ENCODE measurements at places on chromosomes 2 and 18.

DNA sequence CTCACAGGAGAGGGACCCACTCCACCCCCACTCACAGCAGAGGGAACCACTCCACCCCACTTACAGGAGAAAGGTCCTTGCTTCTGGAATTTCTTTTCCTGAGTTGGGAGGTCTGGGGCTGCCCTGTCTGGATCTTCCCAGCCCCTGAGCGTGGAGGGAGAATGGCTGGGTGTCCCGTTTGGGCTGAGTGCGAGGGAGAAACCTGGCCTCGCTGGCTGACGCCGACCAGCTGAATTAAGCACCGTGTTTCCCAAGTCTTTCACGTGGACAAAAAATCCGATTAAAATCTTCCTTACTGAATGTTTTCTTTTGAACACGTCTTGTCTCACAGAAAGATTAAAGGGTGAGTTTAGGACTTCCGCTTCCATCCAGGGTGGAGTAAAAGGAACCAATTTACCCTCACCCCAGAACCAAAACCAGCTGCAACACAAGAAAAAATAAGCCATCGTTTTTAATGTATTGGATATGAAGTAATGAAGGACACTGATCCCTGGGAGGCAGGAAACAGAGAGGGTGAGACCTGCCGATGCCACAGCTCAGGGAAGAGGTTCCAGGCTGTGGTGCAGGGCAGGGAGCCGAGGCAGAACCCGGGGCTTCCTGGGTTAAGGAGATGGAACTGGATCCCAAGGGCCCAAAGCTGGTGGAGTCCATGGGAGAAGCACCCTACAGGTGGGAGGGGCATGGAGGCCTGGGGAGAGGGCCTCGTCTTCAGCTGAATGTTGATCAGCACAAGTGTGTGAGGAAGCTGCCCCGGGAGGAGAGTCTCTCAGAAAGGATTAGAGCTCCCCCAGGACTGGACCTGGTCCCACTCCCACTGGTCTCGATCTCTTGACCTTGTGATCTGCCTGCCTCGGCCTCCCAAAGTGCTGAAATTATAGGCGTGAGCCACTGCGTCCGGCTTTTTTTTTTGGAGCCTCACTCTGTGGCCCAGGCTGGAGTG, 60.3 kb downstream of the RTP5 start:
- DNase-seq: no peak

- no peak for DNase-seq
Measured at GRCh38 chr2:65914244-65914786, 481.9 kb upstream of the SPRED2 start.

DNA sequence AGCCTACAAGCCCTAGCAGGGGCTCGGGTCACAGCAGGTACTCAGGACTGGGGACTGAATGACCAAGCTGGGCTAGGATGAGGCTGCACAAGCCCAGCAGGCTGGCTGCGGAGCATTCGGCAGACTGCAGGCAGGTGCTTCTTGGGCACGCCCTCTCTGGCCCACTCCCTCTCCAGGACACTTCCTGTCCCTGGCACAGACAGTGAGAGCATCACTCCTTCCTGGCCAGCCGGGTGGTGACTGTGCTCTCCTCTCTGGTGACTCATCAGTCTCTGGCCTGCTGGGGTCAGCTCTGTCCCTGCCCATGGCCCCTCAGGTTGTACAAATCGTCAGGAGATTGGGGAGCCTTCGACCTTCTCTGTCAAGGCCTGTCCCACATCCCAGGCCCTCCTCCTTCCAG, 22.5 kb downstream of the C1QL2 start:
- no peak for DNase-seq

DNA sequence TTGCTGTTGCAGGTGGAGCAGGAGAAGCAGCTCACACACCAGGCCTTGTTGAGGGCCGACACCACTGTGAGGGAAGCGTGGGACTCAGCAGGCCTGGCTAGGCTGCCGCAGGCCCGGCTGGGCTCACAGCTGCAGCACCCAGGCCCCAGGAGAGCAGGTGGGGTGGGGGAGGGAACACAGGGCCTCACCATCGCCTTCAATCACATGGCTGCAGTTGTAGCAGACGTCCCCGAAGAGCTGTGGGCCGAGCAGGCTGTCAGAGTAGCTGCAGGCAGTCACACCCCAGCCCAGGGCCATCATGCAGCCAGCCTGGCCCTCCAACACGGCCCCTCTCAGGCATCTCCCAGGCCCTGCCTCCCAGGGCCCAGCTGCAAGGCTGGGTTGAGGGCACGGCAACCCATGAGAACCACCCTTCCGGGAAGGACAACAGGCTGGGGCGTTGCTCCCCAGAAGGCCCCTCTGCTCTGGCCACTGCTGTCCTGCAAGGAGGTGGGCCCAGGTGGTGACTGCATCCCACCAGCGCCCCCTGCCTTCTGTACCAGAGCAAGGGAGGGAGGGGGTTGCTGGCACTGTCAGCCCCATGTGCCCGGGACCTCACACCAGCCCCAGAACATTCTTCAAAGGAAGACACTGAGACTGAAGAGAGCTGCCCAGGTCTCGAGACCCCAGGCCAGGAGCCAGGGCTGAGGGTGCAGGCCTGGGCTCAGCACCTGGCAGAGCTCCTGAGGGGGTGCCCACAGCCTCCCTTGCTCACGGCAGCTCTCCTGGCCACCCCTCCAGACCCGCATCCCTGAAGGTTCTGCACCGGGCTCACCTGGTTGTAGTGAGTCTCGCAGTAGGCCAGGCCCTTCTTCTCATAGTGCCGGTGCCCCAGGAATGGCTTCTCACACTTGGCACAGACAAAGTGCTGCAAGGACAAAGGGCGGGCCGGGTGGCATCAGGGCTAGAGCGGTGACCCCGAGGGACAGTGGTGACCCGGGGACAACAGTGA, 5.6 kb upstream of the GPR17 start:
- no peak for DNase-seq

- DNase-seq: no peak
Measured at GRCh38 chr2:236238751-236239150, 25.5 kb downstream of the ASB18 start.

DNA sequence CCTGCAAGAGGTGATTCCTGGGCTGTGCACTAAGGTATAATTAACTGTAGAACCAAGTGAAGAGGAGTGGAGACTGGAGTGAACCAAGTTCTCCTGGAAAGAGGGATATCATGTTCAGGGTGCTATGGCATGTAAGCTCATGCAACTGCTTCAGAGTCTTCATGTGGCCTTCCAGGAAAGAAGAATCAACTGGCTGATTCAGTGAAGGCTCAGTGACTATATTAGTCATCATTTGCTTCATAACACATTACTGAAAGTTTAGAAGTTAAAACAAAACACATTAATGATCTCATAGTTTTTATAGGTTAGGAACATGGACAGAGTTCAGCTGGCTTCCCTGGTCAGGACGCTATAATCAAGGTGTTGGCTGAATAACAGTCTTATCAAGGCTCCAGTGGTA, 1200.8 kb upstream of the GYPC start:
- DNase-seq: no peak

- no peak for DNase-seq
Measured at GRCh38 chr2:207482630-207483029, 47.1 kb upstream of the CREB1 start.

DNA sequence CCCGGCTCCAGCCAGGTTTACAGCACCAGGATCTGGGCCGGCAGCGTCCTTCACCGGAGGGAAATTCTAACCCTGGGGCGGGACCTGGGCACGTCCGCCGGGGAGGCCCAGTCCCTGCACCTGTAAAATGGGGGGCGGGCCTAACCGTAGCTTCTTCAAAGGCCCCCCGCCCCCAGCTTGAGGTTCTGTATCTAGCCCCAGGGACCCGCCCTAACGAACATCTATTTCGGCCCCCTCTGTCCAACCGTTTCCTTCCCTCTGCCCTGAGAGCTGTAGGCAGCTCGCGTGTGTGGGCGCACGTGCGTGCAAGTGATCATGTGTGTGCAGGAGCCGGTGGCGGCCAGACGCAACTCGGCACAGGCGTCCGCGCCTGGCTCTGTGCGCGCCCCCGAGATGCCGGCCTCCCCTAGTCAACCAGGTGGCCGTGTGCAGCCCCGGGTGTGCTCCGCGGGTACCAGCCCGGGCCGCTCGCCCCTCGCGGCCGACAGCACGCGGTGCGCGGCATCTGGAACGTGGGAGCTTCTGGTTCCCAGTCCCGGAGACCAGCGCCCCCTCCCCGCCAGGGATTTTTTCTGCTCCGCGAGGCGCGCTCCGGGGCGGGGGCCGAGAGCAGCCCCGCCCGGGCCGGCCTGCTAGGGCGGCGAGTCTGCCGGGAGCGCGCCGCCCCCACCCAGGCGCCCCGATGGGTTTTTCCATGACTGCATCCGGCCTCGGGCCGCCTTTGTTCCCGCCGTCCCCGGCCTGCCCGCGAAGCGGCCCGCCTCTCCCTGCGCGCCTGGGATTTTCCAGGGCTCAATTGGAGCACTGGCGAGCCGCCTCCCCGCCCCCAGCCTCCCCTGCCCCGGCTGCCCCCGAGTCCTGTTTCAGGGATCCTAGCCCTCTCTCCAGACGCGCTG, 21.2 kb downstream of the TEX44 start:
- peak; percentile 65 for DNase-seq

DNA sequence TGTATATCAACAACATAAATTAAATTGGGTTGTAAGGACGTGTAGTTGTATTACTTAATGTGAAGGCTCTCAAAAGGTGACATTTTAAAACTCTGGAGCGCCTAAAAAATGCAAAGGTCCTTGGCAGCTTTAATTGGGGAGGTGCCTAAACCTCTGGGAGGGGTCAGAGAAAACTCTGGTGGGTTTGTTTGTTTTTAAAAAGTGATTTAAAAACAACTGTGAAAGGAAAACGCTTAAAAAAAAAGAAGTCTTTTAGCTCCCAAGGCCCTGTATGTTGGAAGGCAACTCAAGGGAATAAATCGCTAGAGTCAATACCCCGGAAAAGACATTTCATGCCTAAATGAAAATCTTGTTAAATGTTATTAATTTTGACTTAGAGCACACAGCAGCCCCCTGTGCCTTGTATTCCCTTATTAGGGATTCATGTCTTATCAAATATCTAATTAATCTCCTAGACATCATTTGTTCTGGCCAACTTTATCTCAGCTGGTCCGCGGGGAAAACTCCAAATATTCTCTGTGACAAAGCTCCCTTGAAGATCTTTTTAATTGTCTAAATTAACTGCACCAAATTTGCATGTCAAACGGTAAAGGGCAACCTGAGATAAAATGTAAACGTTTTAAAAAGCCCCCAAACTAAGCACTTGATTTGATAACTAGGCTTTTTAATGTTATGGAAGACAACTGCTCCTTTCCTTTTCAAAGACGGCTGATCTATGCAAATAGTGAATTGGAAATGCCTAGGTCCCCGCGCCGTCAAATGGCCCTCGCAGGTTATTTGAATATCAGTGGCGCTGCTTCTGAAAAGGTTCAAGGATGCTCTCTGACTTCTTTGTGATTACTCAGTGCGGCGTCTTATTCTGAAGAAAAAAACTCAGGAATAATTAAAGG, 4.2 kb downstream of the SP9 start:
- DNase-seq: no peak
